NCI-H1105 treated with DMSO at 0.1 percent for 48 hours (cell line): ENCODE measurements at places on chromosomes 5 and 9.

GRCh38 chr9:133437753-133438531 lies 15.8 kb downstream of the ADAMTS13 start:
- no peak for DNase-seq

DNA sequence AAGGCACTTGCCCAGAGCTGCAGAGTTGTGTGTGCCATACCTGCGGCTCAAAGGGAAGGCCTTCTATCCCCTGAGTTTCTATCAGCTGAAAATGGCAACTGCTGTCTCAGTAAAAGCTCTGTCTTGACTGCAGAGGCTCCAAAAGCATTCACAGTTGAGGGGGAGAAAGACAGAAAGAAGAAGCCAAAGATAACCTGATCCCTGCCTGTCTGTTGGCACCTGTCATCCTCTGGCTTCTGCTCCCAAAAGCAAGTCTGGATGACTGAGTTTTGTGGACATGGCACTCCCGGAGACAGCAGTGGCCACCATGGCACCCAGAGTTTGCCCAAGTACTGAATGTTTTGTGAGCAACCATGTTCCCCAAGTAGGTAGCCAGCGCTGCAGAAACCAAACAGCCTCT lies 176.6 kb downstream of the NR3C1 start:
- no peak for DNase-seq

GRCh38 chr9:133368249-133368881 lies 7.5 kb downstream of the SURF4 start:
- no peak for DNase-seq

- DNase-seq: no peak
Observed at GRCh38 chr9:31248156-31248555, 1136.3 kb upstream of the ACO1 start.

DNA sequence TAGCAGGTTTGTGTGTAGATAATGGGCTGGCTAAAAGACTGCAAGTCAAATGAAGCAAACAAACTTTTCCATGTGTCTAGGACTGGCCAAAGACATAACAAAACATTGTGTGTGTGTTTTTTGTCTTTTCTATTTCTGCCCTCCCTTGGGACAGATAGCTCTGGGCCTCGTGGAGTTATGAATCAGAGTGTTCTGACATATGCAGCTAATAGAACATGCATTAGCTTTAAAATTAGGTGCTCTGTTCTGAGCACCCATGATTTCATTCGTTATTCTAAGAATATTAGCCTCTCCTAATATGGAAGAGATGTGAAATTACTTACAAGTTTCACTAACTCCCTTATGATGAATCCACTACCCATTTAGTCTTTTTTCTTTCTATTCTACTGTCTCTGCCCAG lies 367.3 kb upstream of the PAPPA start:
- no peak for DNase-seq
